GM06990 (cell line): ENCODE measurements at places on chromosomes 13 and 19.

DNA sequence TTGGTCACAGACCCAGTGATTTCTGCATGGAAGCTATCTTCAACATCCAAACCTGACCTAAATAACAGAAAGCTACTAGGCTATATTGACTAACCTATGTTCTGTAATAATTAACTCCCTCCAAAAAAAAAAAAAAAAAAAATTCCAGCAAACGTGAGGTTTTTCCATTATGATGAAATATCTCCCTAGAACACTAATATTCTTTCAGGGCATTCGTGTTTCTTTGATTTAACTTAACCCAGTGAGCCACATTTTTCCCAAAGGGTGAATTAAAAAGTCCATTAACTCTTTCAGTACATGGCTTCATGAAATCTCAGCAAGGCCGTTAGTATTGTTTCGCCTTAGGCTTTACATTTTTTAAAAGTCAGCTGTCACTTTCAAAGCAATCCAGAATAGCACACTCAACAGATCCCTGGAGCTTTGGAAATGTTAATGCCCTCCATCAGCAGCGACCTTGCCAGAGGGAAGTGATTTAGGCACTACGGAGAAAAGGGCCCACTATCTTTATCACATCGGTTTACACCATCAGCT, 175.8 kb downstream of the DCT start:
- DNase-seq = no peak

GRCh38 chr19:13095934-13096927, 6.4 kb downstream of the LYL1 start:
- DNase-seq = no peak

DNA sequence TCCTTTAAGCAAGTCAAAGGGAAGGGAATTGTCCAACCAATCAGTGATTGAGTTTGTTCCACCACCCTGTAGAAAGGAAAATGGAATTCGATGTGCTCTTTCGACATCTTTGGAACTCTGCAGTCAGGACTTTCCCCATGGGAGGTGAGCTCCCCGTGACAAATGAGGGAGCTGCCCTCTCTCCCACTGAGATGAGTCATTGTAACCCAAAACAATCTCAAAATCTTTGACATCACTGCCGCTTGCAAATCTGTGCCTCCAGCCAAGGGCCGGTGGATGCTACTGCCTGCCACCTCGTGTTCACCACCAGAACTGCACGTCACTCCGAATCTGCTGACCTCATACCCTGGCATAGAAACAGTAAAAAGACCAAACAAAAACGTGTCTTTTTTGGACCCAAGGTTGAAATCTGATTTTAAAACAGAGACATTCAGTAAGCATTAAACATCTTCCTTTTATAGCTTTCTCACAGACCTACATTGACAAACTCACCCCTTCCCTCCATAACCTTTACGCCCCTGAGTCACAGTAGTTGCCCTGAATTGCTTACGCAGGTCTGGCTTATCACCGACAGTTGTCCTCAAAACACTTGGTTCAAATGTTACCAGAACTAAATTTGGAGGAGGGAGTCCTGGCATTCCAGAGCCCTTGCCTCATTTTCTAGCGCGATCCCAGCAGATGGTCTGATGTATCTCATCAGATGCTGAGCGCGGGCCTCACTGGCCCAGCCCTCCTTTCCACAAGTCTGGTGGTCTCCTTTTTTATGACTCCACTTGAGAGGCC, 105.2 kb downstream of the COL4A2 start:
- peak; percentile 59 for DNase-seq

- no peak for DNase-seq
Observed at GRCh38 chr13:41905600-41906254, 55.2 kb downstream of the VWA8 start.

DNA sequence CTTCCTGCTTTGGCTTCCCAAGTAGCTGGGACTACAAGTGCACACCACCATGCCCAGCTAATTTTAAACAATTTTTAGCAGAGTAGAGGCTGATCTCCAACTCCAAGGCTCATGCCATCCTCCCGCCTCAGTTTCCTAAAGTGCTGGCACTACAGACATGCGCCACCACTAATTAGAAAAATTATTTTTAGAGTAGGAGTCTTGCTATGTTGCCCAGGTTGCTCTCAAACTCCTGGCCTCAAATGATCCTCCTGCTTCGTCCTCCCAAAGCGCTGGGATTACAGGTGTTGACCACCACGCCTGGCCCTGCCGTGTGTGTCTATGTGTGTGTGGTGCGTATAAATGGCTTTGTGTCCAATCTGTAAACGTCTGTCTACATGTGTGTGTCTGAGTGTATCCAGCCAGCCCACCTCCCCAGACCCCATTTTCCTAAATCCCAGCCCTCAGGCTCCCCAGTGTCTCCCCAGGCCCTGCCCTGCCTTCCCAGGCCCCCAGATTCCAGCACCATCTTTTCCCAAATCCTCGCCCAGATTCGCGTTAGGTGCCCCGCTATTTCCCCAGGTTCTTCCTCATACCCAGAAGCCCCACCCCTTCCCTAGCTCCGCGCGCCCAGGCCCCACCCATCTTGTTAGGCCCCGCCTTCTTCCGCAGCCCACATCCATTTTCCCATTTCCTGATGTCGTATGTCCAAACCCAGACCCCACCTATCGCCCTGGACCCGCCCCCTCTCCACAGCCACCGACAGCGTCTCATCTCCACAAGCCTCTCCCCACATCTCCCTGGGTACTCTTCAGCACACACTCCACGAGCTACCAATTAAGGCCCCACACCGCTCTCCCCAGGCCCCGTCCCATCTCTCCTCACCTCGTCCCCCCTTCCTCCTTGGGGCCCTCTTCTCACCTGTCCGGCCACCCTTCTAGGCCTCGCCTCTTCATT, 24.9 kb downstream of the SLC8A2 start:
- no peak for DNase-seq

DNA sequence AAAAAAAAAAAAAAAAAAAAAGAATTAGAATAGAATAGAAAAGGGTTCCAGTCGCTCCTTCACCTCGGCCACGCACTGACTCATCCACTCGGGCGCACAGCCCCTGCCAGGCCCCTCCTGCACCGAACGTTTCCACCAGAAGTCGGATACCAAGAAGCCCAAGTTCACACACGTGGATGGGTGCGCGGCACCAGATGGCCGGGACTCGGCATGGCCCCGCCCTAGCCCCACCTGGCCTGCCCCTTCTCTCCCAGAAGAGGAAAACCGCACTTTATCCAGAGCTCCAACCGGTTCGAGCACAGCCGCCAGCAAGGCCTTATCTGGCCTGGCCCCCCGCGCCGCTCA, 5.9 kb downstream of the PRR36 start:
- DNase-seq = no peak

- DNase-seq = no peak
Observed at GRCh38 chr13:44819245-44819644, 170.0 kb downstream of the NUFIP1 start.

DNA sequence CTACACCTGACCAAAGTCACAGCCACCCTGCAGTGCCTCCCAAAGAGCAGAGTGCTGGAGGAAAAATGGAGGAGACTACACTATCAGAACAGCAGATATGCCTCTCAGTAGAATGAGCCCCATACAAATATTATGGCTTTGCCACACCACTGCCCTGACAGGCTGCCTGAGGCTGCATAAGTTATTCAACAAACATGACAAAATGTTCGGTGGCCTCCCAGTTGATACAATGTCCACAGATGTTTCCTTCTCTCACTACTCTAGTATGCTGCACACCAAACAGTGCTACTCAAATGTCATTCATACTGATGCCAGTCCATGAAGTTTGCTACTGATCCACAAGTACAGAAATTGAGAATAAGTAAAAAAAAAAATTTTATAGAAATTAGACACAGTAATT, 41.0 kb downstream of the N4BP2L2 start:
- DNase-seq = no peak

- no peak for DNase-seq
Observed at GRCh38 chr19:19278315-19278714, 5.2 kb upstream of the TM6SF2 start.

GRCh38 chr13:31909864-31910551, 121.6 kb upstream of the FRY start:
- no peak for DNase-seq

- peak; percentile 62 for DNase-seq
Observed at GRCh38 chr13:50512474-50513299, 330.8 kb downstream of the DLEU7 start.

- no peak for DNase-seq
Observed at GRCh38 chr19:40217027-40217810, 965 bp downstream of the TTC9B start.

DNA sequence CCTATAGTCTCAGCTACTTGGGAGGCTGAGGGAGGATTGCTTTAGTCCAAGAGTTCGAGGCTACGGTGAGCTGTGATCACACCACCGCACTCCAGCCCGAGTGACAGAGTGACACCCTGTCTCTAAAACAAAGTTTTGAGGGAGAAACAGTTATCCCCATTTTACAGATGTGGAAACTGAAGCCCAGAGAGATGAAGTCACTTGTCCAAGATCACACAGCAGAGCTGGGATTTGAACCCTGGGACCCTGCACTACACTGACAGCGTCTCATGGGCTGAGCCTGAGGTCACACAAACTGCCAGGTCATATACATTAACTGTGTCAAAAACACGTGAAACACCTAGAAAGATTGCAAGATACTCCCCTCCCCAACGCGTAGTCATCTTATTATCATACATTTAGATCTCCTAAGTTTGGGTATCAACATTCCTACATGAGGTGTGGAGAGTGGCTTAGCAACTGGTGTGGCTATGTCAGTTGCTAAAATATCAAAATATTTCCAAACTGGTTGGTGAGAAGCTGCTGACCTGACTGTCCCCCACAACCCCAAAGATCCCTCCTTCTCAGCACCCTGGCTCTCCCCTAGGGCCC, 8.2 kb downstream of the FCGBP start:
- DNase-seq = no peak

- DNase-seq = no peak
Observed at GRCh38 chr13:77457966-77458365, 77.5 kb upstream of the SCEL start.

GRCh38 chr19:459724-460511, 915 bp downstream of the SHC2 start:
- no peak for DNase-seq

GRCh38 chr19:41995959-41996797, 2.1 kb upstream of the ATP1A3 start:
- no peak for DNase-seq

DNA sequence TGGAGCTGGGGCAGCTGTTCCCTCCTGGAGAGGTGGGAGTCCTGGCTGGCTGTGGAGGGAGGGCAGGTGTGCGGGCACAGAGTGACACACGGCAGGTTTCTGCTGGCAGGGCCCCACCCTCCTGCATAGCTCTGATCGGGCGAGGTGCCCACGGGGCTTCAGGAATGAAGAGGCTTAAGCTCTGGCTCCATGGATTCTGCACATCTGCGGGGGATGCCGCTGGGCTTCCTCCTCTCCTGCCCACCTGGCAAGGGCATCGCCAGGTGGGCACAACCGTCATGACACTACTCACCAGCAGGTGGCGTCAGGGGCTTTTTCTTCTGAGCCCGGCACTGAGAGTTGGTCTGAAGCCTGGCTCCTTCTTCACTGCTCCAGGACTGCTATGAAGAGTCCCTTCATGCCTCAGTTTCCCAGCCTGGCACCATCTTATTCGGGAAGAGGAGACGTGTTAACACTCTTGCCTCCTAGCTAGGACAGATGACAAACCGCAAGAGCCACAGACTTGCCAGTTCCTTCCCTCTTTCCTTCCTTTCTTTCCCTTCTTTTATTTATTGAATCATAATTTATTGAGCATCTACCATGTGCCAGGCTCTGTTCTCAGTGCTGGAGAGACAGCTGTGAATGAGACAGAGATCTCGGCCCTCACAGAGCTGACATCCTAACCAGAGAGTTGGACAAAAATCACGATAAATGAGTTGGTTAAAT, 15.2 kb upstream of the PAK4 start:
- DNase-seq = no peak

GRCh38 chr19:54029930-54030490, 33.7 kb downstream of the VSTM1 start:
- no peak for DNase-seq

DNA sequence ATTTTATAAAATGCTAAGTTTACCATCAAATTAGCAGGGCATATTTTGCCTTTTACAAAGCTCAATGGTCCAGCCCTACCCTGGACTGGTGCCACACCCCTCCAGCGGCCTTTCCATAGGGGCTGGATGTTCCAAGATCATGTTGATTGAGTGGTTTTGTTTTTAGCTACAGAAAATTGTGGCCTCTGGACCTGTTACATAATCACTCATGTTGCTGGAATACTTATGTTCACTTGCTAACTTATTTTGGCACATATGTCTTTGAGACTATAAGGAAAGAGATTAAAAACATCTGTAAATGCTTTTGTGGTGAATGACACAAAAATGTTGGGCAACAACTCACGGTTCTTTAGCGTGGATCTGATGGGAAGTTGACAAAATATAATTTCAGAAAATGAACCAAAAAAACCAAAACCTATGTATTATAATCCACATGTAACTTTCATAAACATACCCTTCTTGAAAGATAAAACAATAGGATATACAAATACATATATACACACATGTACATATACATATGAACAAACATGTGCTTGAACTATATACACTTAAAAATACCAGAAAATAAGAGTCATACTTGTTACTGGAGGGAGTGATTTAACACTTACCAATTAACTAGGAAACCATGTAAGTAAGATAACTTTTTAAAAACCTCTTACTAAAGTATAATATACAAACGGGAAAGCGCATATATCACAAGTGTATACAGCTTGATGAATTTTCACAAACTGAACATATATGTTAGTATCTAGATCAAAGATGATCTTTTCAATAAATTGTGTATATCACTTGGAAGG, 46.6 kb upstream of the SLC15A1 start:
- no peak for DNase-seq

GRCh38 chr19:29845574-29846176, 33.9 kb downstream of the CCNE1 start:
- no peak for DNase-seq
